Astrocyte (in vitro differentiated cells and primary cell): ENCODE measurements at places on chromosomes 7 and 10.
A peak's percentile ranks its signal among the peaks of the same experiment; 100 is the strongest.

- DNase-seq: no peak
Measured at GRCh38 chr7:48286836-48287235, 115.6 kb downstream of the ABCA13 start.

GRCh38 chr10:71985542-71986250 is 21.5 kb downstream of the CHST3 start:
- DNase-seq: peak; percentile 70

DNA sequence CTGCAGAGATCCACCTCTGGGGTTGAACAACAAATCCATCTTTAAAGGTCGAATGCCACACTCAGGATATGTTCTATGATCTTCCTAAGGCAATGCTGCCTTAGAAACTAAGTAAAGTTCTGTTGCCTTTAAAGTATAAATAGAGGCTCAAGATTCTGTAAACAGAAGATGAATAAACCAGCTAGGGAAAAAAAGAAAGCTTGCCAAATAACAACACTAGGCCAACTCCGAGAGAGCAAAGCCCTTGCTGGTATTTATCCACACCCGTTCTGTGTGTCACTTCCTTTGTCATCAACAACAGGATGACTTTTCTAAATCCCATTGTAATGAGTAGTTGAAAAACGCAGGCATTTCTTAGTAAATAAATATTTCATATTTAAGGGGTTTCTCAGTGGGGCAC is 330.0 kb upstream of the GLI3 start:
- DNase-seq: no peak

GRCh38 chr10:97038688-97039087 is 147.1 kb downstream of the SLIT1 start:
- DNase-seq: no peak

- peak; percentile 14 for DNase-seq
Measured at GRCh38 chr7:151315038-151315655, 26.5 kb upstream of the NUB1 start.

- DNase-seq: peak; percentile 45
Measured at GRCh38 chr7:135558337-135558767, 635 bp downstream of the NUP205 start.

GRCh38 chr10:101367569-101368453 is 13.8 kb downstream of the BTRC start:
- peak; percentile 92 for DNase-seq

DNA sequence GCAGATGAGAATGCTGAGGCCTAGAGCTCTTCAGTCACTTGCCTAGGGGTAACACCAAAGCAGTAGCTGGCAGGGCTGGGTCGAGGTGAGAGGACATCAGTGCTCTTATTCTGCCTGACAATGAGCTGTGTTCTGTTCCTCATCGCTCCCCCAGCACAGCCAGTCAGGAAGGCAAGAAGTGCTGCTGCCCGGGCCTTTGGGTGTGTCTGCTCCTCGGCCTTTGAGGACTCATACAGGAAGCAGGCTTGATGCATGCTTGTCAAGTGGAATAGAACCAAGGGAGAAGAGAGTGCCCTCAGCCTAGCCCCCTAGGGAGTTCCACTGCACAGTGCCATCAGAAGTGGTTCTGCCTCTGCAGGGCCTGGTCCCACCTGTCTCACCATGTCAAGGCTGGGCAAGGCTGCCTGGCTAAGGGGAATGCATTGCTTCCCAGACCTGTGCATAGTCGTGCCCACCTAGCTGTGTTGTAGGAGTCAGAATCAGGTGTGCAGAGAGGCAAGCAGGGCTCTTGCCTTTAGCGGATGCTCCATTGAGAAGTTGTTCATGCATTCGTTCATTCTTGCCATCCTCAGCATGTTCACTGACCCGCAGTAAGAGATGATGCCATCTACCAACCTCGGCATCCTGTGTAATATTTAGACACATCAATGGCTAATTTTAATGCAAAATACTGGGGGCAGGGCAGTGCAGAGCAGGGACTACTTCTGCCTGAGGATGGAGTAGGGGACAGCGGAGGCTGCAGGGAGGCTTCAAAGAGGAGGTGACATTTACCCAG is 156.6 kb downstream of the RPS24 start:
- DNase-seq: no peak

DNA sequence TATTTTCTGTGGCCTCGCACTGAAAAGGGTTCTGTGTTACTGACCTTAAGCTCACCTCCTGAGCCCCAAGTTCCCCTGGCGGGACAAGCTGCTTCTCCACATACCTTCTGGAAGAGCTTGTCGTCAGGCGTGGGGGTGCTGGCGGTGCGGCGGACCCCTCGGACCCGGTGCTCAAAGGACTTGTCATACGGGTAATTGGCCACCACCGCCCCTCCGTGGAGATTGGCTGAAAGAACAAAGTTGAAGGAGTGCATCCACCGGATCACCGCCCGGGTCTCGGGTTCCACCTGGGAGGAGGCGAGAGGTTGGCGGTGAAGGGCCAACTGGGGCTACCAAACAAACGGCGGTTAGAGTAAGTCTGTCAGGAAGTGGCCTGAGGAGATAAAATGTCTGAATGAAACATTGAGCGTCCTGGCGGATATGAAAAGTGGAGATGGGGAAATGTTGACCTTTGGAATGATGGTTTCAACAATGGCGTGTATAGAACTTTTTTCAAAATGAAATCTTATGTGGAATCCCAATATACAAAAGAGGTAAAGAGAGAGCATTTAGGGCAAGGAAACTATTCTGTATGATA is 16.5 kb downstream of the CPN1 start:
- DNase-seq: no peak
